Activated T-cell treated with anti-CD3 and anti-CD28 coated beads, Interleukin-2, amount 50 U/mL, for 24 hours (primary cell): ENCODE measurements at places on chromosomes 12 and 14.

DNA sequence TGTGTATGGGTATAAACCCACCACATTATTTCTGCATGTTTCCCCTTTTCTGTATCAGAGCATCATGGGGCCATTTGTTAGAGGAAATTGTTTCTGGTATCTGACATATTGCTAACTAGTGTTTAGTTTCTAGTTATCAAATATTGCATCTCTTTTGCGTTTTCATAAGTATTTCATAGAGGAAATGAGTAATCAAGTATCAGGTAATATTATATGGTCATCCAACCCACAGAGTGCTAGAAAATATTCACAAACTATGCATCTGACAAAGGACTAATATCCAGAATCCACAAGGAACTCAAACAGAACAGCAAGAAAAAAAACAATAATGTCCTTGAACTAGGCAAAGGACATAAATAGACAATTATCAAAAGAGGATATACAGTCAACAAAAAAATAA is 258.9 kb upstream of the LRIG3 start:
- no peak for DNase-seq

DNA sequence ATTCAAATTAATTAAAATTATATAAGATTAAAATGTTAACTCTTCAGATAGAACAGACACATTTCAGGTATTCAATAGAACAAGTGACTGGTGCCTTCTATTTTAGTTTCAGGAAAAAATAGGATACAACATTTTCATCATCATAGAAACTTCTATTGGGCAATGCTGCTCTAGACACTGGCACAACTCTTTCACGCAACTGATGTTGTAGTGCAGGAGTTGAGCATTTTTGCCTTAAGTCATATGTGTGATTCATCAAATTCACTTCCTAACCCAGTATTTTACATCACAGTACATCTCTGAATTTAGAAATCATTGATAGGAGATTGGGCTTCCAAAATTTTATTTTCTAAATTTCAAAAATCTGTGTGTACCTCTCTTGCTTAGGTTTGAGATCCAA is 215.4 kb upstream of the DIO2 start:
- no peak for DNase-seq

DNA sequence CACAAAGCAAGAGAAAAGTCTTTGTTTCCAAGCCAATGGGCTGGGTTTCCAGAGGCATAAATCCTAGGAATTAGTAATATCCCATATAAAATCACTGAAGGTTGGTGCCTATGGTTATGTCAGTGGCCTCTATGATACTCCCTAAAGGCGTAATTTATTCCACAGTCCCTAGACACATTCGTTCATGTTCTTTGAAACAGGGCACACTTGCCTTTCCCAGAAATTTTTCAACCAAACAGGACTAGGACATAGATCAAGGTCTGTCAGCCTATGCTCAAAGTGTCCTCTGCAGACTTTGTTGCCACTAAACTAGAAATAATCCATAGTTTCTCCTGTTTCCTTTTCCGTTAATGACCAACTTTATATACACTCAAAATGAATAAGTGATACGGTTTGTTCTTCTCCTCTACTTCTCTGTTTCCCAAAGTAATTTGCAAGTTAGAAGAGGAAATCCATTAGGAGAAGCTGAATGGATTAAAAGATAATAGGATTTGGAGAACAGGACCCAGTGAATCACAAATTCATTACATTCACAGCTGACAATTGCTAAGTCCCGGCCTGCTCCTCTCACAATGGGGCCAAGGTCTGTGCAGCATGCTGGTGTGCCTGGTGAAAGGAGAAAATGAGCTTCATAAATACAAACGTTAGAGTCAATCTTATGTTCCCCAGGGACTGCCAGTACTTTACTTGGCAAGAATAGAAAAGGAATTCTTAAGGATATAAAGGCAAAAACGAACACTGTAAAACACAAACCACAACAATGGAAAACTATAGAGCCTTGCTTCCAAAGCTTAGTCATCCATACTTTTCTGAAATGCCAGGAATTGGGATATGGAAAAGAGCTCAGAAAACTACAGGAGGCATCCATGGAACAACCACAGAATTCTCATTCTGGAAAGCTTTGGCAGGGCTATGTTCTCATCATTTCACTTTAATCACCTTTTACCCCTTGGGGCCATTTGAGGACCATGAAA is 966.2 kb downstream of the NRXN3 start:
- no peak for DNase-seq

GRCh38 chr12:873954-874353 is 75.5 kb downstream of the RAD52 start:
- no peak for DNase-seq

DNA sequence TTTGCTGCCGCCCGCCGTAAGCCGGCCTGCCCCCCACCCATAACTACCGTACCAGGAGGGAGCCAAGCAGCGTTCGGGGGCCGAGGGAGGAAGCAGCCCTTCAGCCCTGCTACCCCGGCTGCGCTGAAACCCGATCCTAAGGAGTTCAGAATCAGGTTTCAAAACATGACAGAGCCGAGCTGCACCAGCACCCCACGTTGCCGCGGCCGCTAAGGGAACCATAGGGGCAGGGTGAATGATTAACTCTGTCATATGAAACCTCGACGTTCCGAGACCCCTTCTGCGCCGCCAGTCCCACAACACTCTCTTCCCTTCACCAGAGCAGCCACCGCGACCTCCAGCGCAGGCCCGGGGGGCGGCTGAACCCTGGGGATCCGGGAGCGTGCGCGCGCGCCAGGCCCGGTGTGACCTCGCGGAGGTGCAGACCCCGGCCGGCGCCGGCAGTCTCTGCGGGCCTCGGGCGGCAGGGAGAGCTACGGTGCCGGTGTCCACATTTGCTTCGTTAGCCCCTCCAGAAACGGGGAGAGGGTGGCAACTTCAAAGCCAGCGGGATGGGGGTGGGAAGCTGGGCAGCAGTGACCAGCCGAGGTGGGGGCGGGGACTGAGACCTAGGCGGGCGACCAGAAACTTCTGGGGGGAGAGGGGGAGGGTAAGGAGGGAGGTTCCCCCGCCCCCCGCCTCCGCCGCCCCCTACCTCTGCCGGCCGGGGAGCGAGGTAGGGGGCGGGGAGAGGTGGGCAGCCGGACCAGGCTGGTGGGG is 1.6 kb downstream of the SIX4 start:
- peak; percentile 47 for DNase-seq

DNA sequence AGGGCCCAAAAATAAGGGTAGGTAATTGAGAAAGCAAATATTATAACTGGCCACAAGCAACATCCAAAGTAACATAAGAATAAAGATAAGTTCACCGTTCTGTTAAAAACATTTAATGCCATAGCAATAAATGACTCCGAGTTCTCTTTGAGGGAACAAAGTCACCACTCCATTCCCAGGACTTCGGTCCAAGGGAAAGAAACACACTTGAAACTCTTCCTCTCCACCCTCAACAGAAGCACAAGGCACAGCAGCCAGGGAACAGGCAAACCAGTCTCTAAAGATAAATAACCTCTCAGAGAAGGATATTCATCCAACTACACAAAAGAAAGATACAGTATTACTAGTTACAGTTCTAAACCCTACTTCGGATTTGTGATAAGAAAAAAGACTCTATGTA is 2.5 kb downstream of the SETD3 start:
- no peak for DNase-seq

GRCh38 chr12:5706247-5706646 is 238.8 kb downstream of the ANO2 start:
- no peak for DNase-seq
